ENCODE measurements at places on chromosomes 16 and 17. TPM values are rescaled to one million over a fixed set of nuclear protein-coding genes. Genes with fewer than 3 reads are reported as not detected.

The TPSB2 gene
- total RNA-seq: not detected

The CYB561 gene
- total RNA-seq: 9.9 TPM

The CLEC18C gene
- total RNA-seq: 0.23 TPM

The DGKE gene
- total RNA-seq: 30.7 TPM

The ACSM5 gene
- not detected for total RNA-seq

The KRTAP4-9 gene
- not detected for total RNA-seq

The SYCE1L gene
- 3.8 TPM for total RNA-seq

The MAF gene
- 51.6 TPM for total RNA-seq

The SCNN1B gene
- total RNA-seq: not detected

The CNTNAP1 gene
- total RNA-seq: 3.8 TPM

The CDH8 gene
- not detected for total RNA-seq

The TP53TG3 gene
- not detected for total RNA-seq

The CD79B gene
- 23.9 TPM for total RNA-seq

The DDX52 gene
- total RNA-seq: 38.8 TPM

The CACNA1G gene
- total RNA-seq: 0.10 TPM

The SLC12A3 gene
- total RNA-seq: not detected

The NTN1 gene
- 0.40 TPM for total RNA-seq

The STAC2 gene
- total RNA-seq: not detected

The AOC2 gene
- total RNA-seq: 2.4 TPM

The TERB1 gene
- 0.30 TPM for total RNA-seq

The GNG13 gene
- total RNA-seq: not detected

The GGT6 gene
- total RNA-seq: not detected

The MSLN gene
- total RNA-seq: not detected

The NAA38 gene
- total RNA-seq: 65.3 TPM

The FBXO39 gene
- not detected for total RNA-seq

Data from activated CD8-positive, alpha-beta memory T cell treated with anti-CD3 and anti-CD28 coated beads for 36 hours (primary cell).